ENCODE measurements at places on chromosomes 7 and 10. TPM values are rescaled to one million over a fixed set of nuclear protein-coding genes. Genes with fewer than 3 reads are reported as not detected.

DNA sequence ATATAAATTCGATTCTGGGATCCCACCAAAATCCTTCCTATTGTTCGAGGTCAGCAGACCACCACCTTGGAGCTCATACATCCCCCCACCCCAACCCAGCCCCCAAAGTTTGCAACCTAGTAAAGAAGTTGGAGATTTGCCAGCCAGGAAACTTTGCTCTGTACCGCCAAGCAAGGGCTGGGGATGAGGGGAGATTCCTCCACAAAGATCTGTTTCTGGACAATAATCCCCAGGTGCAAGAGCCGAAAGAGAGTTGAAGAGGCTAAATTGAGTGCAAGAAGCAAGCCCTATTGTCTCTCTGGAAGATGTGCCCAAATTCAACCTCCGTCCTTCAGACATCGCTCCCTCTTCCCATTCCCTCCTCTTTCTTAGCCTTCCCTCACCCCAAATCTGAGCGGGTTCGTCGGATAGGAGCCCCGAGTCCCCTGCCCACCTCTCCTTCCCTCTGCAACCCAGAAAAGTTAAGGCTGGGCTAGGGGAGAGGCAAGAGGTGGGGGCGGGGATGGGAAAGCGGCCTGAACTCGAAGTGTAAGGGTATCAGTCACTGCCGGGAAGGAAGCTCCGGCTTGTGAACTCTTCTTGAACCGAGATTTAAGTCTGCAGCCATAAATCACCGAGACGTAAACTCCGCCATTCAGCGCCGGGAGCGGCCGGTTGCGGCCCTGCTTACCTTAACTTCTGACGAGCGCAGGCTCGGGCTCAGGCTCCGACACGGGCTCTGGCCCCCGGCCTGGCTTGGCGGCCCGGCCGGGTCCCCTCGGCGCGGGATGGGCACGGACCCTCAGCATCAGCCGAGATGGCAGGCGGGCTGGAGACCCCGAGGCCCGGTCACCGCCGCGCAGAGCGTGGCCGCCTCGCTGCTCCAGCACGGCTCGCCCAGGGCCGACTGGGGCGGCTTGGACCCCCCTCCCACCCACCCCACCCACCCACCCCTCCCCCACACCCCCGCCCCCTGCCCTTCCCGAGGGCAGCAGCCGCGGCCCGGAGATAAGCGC is 10.8 kb upstream of the HOXA2 start:
- DNase-seq: no peak

GRCh38 chr10:110735620-110736027 is 91.5 kb downstream of the RBM20 start:
- no peak for DNase-seq

DNA sequence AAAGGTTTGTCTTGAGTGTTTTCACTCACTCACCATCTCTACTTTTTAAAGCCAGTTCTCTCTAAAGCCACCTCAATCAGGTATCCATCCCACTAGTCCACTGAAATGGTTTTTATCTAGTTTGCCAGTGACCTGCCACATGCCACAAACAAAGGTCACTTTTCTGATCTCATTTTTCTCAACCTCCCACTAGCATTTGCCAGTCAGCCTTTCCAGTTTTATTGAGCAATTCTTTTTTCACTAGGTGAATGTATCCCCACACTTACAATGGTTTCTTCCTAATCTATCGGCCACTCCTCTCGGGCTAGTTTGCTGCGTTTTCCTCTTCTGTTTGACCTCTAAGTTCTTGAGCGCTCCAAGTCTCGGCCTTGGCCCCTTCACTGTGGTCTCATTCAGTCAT is 44.9 kb upstream of the ARL4A start:
- no peak for DNase-seq

DNA sequence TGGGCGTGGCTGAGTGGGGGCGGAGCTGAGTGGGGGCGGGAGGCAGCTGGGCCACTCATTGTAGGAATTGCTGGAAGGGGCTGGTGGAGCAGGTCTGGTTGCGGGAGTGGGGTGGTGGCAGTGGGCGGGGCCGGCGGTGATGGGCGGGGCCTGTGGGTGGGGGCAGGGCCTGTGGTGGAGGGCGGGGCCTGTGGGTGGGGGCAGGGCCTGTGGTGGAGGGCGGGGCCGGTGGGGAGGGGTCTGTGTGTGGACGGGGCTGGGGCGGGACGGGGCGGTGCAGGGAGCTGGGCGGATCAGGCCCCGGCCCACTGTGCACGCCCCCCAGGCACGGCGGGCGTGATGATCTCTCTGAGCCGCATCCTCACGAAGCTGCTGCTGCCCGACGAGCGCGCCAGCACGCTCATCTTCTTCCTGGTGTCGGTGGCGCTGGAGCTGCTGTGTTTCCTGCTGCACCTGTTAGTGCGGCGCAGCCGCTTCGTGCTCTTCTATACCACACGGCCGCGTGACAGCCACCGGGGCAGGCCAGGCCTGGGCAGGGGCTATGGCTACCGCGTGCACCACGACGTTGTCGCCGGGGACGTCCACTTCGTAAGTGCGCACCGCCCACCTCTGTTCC is 14.0 kb downstream of the SLC29A4 start:
- DNase-seq: no peak

DNA sequence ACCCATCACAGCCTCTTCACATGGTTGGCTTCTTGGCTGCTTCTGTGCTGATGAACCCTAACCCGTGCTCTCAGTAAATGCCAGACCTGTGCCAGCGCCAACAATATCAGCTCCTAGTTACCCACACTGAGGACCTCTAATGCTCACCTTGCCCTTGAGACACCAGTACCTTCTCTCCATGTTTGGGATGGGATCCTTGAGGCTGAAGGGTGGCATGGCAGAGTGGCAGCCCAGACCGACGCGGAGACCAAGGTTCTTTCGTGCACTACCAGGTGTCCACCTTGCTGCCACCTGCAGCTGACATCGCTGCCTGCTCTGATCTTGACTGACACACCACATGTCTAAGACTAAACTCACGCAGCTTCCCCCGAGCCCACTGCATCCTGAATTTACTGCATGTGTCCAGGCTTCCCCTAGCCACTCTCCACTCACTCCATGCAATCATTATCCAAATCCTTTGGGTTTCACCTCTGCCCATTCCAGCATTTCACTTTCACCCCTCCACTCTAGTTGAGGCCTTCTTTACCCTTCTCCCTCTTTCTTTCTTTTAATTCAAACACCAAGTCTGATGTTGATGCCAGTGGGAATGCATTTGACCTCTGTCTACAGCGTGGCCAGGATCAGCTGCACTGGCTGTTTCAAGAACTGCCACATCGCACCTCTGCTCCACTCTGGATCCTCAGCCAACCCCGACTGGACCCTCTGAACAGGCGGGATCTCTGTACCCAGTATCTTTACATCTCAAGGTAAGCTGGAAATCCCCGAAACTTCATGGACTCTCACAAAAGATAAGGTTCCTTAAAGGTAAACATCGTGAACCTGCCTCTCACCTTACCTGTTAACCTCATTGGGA is 294.9 kb downstream of the GLRX3 start:
- DNase-seq: no peak

DNA sequence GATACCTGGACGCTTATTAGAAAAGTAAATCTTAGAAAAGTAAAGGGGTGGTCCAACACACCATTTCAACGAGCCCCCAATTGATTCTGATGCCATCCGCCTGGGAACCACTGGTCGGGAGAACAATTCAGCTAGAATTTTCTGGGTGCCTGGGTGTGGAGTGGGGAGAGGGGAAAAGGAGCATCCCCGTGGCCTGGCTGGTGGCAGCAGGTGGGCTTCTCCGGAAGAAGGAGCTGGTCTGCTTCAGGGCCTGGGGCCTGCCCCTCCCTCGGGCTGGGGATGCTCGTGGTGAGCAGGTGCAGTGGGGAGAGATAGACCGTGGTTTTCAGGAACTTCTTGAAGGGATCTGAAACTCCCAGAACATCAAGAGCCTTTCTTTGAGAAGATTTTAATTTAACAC is 39.9 kb upstream of the DUSP5 start:
- DNase-seq: no peak

- no peak for DNase-seq
Observed at GRCh38 chr7:42614636-42615035, 297.2 kb downstream of the C7orf25 start.

DNA sequence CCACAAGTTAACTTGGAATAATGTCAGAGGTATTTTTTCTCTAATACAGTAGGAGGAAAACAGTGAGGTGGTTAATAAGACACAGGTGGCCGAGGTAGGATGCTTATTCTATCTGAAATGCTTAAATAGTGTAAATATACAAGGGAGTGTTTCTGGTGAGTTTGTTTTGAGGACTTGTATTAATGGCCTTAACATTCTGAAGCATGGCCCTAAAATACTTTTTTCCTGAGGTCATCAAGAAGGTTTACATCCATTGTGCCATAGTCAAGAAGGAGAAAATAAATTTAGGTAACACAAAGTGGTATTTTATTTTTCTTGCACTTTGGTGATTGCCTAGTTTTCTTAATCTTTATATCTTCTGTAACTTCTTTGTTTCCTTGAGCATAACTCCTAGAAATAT is 18.8 kb downstream of the GNAI1 start:
- no peak for DNase-seq

- no peak for DNase-seq
Observed at GRCh38 chr7:30180718-30181117, 45.9 kb downstream of the MTURN start.

ANKRD61 gene
- not detected for total RNA-seq

ASB10 gene
- not detected for total RNA-seq

CLIP2 gene
- total RNA-seq: 46.3 TPM

CAV1 gene
- total RNA-seq: 19.4 TPM

HOXA7 gene
- 28.8 TPM for total RNA-seq

LRGUK gene
- 0.41 TPM for total RNA-seq

All from kidney epithelial cell (primary cell).